ENCODE measurements at places on chromosomes 3 and 15. TPM values are rescaled to one million over a fixed set of nuclear protein-coding genes. Genes with fewer than 3 reads are reported as not detected.

The KBTBD13 gene
- not detected for total RNA-seq

The CRYGS gene
- total RNA-seq = 5.1 TPM

The GPR176 gene
- 13.7 TPM for total RNA-seq

The FAM81A gene
- 19.4 TPM for total RNA-seq

The CX3CR1 gene
- total RNA-seq = 42.1 TPM

The ANKUB1 gene
- 1.8 TPM for total RNA-seq

The P2RY12 gene
- 64.9 TPM for total RNA-seq

The EMC7 gene
- 47.1 TPM for total RNA-seq

The SEMA5B gene
- 20.9 TPM for total RNA-seq

The KCNMB3 gene
- total RNA-seq = 4.9 TPM

The WDR49 gene
- 30.9 TPM for total RNA-seq

The PYDC2 gene
- not detected for total RNA-seq

The PTX3 gene
- 5.4 TPM for total RNA-seq

The LYZL4 gene
- not detected for total RNA-seq

The TMOD2 gene
- 57.1 TPM for total RNA-seq

The ERC2 gene
- total RNA-seq = 51.3 TPM

The PLSCR2 gene
- 0.22 TPM for total RNA-seq

The RARRES1 gene
- total RNA-seq = 2.6 TPM

The MST1 gene
- total RNA-seq = 31.6 TPM

The FGF12 gene
- total RNA-seq = 113 TPM

The ALDH1L1 gene
- 19.9 TPM for total RNA-seq

The COLQ gene
- total RNA-seq = 4.2 TPM

The MAP1A gene
- total RNA-seq = 148 TPM

The ISL2 gene
- 5.3 TPM for total RNA-seq

The SLC22A14 gene
- 0.28 TPM for total RNA-seq

The KCNH8 gene
- total RNA-seq = 6.9 TPM

The SENP7 gene
- 65.9 TPM for total RNA-seq

The STRIT1 gene
- not detected for total RNA-seq

The RPL35A gene
- total RNA-seq = 441 TPM

The SCAMP5 gene
- 56.0 TPM for total RNA-seq

The HCN4 gene
- total RNA-seq = 3.5 TPM

The OR5K2 gene
- total RNA-seq = not detected

The SPINT1 gene
- total RNA-seq = 4.5 TPM

The P2RY13 gene
- 5.8 TPM for total RNA-seq

The DOCK3 gene
- 31.5 TPM for total RNA-seq

The BLM gene
- 8.3 TPM for total RNA-seq

The INKA1 gene
- 7.6 TPM for total RNA-seq

The SEMA3G gene
- 26.6 TPM for total RNA-seq

The CHRNA7 gene
- total RNA-seq = 14.3 TPM

The CASR gene
- 0.11 TPM for total RNA-seq

All from spinal cord (tissue), 10 donors.